Natural killer cell treated with Interleukin-12 subunit alpha and Interleukin-12 subunit beta and Interleukin-15 and Interleukin-18, amount 100 ng/mL, for 72 hours (primary cell): ENCODE measurements at places on chromosomes 7 and 10. TPM values are rescaled to one million over a fixed set of nuclear protein-coding genes. Genes with fewer than 3 reads are reported as not detected.

FGF8 gene
- total RNA-seq, result not detected

RTKN2 gene
- 1.2 TPM for total RNA-seq

H2BK1 gene
- total RNA-seq, result not detected

AMPH gene
- total RNA-seq, result not detected

CYP2C9 gene
- not detected for total RNA-seq

HOXA13 gene
- total RNA-seq, result not detected

PSD gene
- total RNA-seq, result 7.6 TPM

STEAP4 gene
- not detected for total RNA-seq
